ENCODE measurements at places on chromosomes 2 and 18.

- no peak for DNase-seq
Observed at GRCh38 chr2:174605687-174606086, 8.1 kb upstream of the WIPF1 start.

- DNase-seq, result no peak
Observed at GRCh38 chr2:57677296-57677695, 369.3 kb upstream of the VRK2 start.

DNA sequence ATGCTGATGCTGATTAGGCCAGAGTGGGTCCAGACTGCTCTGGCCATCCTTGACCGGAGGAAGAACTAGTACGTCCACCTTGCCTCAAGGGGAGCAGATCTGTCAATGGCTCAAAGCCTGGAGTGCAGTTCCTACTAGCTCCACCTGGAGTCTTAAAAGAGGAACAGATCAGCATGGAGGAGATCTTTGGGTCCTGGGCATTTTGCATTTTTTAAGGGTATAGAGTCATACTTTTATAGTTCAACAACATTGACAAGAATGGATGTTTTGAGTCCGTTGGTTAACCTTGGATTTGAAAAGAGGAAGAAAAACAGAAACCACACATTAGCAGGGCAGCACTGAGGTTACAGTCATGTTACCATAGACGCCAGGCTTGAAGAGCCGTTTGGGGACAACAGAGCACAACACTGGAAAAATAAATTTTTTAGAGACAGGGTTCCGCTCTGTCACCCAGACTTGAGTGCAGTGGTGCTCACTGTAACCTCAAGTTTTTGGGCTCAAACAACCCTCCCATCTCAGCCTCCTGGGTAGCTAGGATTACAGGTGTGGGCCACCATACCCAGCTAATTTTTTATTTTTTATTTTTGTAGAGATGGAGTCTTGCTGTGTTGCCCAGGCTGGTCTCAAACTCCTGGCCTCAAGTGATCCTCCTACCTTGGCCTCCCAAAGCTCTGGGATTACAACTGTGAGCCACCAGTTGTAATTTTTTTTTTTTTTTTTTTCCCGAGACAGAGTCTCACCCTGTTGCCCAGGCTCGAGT is 78.5 kb downstream of the PRKCE start:
- no peak for DNase-seq

- no peak for DNase-seq
Observed at GRCh38 chr2:27664622-27665363, 1.1 kb downstream of the SLC4A1AP start.

- DNase-seq, result no peak
Observed at GRCh38 chr2:177518754-177519153, 126.2 kb downstream of the AGPS start.

DNA sequence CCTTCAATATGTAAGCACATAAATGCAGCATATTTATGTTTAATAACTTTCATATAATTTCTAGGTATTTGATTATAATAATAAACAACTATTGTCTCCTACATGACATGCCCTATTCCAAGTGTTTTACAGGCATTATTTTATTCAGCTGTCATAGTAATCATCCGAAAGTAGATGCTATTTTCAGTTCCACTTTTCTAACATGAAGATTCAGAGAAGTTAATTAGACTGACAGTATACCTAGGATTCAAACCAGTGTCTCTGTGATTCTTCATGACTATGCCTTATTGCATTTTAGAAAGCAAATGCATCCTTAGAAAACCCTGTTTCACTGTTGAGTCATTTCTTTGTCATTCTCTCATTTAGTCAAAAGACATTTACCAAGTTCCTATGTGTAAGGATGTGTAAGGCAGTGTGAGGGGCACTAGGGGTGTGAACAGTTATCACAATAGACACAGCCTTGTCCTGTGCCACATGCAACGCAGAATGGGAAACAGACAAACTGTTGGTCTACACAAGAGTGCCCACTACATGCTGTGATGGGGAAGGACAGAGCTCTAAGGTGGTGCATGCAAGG is 79.8 kb downstream of the DTNA start:
- DNase-seq, result no peak

DNA sequence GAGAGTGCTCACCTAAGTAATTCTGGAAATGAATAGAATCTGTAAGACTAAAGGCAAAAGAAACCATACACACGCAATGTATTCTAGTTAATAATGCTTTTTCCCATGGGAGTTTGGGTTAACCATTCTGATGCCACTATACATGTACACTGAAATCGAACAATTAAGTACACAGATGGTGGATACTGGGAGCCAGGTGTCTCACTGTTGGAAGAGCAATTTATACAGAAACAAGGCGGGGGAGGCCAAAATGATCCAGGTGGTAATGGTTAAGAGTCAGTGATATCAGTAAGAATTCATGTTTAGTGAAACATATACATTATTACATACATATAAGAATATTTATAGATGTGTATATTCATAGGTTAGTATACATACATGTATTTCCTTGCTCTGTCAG is 67.2 kb downstream of the TMEM131 start:
- no peak for DNase-seq

GRCh38 chr2:217856159-217856558 is 146.6 kb downstream of the TNS1 start:
- DNase-seq, result no peak

DNA sequence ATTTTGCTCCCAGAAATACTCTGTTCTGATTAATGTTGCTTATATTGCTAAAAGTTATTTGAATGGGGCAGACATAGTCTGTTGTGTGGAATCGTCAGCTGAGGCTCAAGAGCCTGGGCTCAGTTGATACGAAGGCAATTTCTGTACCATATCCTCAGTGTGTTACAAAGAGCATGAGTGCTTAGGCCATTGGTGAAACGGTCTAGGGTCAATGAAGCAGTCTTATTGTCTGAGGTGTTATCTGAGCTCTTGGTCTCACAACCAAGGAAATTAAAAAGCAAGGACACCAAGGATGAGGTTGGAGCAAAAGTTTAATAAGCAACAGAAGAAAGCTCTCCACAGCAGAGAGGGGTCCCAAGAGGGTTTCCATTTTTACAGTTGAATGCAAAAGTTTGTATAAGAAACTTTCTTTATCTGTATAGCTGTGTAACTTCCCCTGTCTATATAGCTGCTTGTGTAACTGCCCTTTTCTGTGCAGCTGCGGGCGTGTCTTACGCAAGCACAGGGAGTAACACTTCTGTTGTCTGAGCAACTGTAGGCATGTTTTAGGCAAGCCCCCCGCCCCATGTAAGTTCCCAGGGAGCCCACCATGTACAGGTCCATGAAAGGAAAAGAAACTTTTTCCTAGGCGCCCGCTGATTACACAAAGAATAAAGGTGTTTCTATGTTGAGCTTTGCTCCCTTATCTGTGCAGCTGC is 40.6 kb upstream of the DSC1 start:
- DNase-seq, result no peak

DNA sequence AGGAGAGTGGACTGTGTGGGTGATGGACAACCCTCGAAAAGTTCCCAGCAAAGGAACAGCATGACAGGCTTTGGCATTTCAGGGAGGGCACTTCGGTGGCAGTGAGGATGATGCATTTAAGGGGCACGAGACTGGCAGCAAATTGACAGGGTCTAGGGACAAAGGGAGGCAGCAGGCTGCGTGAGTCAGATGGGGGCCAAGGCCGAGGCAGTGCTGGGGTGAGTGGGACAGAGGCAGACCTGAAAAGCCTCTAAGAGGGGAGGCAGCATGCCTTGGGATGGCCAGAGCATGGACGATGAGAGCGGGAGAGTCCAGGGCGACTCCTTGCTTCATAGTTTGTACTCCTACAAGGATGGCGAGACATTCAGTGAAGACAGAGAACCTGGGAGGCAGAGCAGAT is 49.5 kb upstream of the LYPD1 start:
- DNase-seq, result no peak

- no peak for DNase-seq
Observed at GRCh38 chr2:238875101-238875470, 27.2 kb downstream of the TWIST2 start.

DNA sequence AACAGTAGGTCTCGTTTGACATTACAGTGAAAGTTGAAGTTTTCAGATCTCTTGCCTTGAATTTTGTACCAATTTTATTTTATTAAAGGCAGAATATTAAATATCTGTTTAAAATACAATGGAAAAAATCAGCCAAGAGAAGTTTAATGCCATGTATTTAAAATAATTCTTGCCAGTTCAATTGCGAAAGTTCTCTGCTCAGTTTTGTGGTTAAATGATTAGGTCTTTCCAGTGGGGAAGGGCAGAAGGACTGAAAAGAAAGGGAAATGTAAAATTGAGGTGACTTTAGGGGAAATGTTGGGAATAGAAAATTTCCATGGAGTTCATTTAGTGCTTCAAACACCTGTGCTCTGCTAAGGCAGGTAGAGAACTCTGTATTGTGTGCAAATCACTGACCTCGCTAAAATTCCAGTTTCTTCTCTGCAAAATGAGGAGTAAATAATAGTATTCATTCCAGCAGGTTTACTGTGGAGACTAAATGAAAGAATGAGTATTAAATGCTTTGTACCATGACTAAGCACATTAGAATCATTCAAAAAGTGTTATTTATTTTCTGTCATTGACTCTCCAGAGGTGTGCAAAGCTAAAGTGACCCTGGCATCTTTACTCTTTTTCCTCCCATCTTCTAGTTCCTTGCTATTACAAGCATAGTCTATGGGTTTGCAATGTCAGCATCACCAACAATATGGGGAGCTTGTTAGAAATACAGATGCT is 74.4 kb downstream of the KIAA1328 start:
- peak; percentile 31 for DNase-seq

DNA sequence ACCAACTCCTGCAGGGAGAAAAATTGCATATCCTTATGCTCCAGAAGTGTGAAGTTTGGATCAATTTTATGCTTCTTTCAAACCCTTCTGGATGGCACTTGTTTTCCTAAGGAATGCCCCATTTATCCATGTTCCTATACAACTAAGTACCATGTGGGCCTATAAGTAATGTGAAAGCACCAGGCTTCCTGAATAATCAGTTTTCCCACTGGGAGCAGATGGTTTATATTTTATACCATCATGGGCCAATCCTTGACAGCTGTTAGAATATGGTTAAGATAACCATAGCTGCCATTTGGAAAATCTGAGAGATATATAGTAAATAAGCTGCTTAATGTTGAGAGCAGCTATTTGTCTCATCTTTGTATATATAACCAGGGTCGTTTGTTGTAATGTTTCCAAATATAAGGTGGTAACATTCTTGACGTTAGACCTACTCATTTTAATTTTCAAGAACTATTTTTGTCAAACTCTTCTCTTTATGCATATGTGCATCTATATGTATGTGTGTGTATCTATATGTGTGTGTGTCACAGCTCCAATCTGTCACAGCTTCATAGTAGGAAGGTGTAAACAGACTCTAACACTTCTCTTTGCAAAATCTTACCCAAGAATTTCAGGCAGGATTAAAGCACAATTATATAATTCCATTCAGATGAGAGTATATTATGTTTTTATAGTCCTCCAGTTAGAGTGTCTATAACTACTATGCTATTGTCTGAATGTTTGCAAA is 458.7 kb upstream of the GCFC2 start:
- DNase-seq, result no peak

GRCh38 chr2:238081150-238081549 is 19.0 kb upstream of the ESPNL start:
- DNase-seq, result no peak

GRCh38 chr2:31337197-31337596 is 77.3 kb downstream of the XDH start:
- no peak for DNase-seq
